ENCODE measurements at places on chromosomes 1 and 21. TPM values are rescaled to one million over a fixed set of nuclear protein-coding genes. Genes with fewer than 3 reads are reported as not detected.

IVL gene
- under 0.01 TPM for total RNA-seq

LIN28A gene
- total RNA-seq = not detected

OR10J1 gene
- total RNA-seq = not detected

RBM11 gene
- 5.9 TPM for total RNA-seq

LPAR3 gene
- 0.74 TPM for total RNA-seq

MMEL1 gene
- 7.6 TPM for total RNA-seq

MIXL1 gene
- 0.25 TPM for total RNA-seq

GSTM1 gene
- not detected for total RNA-seq

A3GALT2 gene
- total RNA-seq = not detected

CRP gene
- not detected for total RNA-seq

MTF2 gene
- 46.0 TPM for total RNA-seq

PLA2G5 gene
- total RNA-seq = 0.49 TPM

FCRL6 gene
- total RNA-seq = 0.25 TPM

TESK2 gene
- 0.74 TPM for total RNA-seq

C2CD4D gene
- not detected for total RNA-seq

CATSPERE gene
- total RNA-seq = 1.2 TPM

ITLN2 gene
- total RNA-seq = not detected

LIX1L gene
- 22.4 TPM for total RNA-seq

IPO9 gene
- total RNA-seq = 35.7 TPM

LEPR gene
- 14.0 TPM for total RNA-seq

HRNR gene
- total RNA-seq = not detected

NHLH2 gene
- total RNA-seq = 0.74 TPM

DCST1 gene
- 0.25 TPM for total RNA-seq

SLC44A5 gene
- 141 TPM for total RNA-seq

SH3GLB1 gene
- 115 TPM for total RNA-seq

LCE3B gene
- not detected for total RNA-seq

FCRLA gene
- total RNA-seq = 0.49 TPM

PHF13 gene
- total RNA-seq = 14.3 TPM

DNAI4 gene
- 9.6 TPM for total RNA-seq

All from temporal lobe (tissue), 4 donors.